ENCODE measurements at places on chromosomes 16 and 17.
A peak's percentile ranks its signal among the peaks of the same experiment; 100 is the strongest.

GRCh38 chr16:27475561-27475960, 73.6 kb downstream of the IL21R start:
- DNase-seq: no peak

DNA sequence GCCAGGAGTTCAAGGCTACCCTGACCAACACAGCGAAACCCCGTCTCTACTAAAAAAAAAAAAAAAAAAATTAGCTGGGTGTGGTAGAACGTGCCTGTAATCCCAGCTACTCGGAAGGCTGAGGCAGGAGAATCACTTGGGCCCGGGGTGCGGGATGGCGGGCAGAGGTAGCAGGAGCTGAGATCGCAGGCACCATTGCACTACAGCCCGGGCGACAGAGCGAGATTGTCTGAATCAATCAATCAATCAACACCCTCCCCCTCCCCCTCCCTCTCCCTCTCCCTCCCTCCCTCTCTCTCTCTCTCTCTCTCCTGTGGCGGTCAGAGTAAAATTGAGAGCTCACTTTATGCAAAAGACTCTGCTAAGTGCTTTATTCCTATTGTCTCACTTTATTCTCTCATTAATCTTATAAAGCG, 1.2 kb downstream of the HSDL1 start:
- no peak for DNase-seq

- no peak for DNase-seq
Observed at GRCh38 chr17:21357696-21358656, 18.2 kb upstream of the KCNJ12 start.

DNA sequence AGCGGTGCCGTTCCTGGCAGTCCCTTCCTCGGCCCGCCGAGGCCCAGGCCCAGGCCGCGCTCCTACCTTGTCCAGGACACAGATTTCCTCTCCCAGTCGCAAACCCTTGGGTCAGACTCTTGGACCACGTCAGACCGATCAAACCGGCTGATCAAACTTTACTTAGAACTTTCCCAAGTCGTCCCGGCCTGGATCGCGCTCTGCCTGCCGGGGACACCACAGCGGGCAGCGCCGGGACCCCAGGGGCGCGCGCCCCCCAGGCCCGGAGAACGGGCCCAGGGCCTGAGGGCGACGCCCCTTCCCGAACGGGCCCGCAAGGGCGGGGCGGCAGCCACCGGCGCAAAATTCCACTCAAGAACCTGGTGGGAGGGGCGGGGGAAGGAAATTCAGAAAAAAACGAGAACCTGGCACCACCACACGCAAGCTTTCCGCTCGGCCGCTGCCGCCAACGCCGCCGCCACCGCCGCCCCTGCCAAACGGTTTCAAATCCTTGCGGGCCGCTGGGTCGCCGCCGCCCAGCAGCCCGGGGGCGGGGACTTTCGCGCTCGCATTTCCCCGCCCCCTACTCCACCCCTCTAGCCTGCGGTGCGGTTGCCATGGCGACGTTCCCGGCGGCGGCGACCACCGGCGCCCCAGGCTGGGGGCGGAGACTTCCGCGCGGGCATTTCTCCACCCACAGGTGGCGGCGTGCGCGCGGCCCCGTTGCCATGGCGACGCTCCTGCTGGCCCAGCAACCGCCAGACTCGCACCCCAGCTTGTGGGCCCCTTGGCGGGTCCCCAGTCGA, at the start of gene CEP112:
Gene CEP112, minus strand, starts transcription at position 541 of the 785 bp plus-strand sequence.
- peak; percentile 87 for DNase-seq

DNA sequence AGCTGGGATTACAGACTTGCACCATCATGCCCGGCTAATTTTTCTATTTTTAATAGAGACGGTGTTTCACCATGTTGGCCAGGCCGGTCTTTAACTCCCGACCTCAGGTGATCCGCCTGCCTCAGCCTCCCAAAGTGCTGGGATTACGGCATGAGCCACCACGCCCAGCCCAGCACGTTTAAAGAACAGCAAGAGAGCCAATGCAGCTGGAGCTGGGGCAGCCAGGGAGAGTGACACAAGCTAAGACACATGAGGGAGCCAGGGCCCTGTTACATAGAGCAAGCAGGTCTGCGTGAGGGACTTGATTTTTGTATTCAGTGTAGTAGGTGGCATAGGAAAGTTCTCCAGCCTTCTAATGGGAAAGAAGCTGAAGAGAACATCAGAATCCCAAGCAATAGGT, 21.7 kb upstream of the GOSR2 start:
- DNase-seq: no peak

DNA sequence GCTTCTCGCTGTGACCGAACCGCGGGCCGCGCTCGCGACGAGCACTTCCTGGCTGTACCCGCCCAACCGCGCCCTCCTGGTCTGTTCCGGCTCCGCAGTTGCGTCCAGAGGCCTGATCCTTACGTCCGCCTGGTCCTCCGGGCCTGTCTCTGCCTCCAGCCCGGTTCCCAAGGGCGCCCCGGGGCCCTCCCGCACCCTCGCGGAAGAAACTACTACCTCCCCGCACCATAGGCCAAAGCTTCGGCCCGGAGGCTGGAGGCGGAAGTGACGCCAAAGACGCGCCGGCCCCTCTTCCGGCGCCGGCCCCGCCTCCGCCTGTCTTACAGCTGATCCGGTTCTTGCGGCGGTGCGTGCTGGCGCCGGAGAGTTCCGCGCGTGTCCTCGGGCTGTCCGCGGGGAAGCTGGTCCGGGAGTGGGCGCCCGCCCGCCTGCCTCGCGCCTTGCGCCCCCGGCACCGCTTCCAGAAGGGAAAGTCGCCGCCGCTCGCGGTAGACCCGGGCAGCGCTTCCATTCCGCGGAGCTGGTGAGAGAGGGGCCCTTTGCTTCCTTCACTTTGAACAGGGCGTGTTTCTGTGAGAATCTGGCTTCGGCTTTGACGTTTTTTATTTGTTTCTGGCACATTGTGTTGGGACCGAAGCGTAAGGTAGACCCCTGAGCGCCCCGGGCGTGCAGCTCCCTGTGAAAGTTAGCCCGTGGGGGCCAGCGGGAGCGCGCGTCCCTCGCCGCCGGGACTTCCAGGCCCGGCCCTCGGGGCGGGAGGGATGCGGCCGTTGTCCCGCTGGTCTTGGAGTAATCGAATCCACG, at the start of gene ZNF778:
Gene ZNF778, plus strand, starts transcription at position 316 of the 804 bp plus-strand sequence. CDS start 3,425 bp downstream, outside the sequence.
- DNase-seq: peak; percentile 87

DNA sequence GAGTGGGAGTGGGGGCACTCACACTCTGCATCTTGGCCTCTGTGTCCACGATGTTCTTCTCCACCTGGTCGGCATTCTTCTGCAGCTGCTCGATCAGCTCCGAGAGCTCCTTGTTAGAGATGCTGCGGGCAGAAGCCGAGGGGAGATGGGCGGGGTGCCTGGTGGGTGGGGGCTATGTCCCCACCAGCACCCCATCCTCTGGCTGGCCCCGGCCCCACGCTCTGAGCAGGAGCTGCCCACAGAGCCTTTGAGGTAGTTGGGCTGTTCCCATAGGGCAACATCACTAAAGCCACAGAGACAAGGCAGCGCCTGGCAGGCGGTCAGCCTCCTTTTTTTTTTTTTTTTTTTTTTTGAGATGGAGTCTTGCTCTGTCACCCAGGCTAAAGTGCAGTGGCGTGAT, 26.1 kb downstream of the PPL start:
- DNase-seq: no peak

DNA sequence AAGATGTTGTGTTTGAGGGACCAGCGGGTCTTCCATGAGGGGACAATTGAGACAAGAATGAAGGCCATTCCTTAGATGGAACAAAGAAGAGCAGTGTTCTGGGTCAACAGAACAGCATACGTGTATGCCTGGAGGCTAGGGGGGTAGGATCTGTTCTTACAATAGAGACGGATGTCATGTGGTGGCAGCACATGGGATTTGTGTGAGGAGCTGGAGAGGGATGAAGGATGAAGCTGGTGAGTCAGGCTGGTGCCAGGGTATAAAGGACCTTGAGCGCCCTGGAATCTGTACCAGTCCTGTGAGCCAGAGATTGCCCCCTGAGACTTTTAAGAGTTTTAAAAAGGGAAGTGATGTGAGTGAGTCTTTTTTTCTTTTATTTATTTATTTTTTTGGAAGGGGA, 22.8 kb upstream of the WFDC1 start:
- DNase-seq: no peak

DNA sequence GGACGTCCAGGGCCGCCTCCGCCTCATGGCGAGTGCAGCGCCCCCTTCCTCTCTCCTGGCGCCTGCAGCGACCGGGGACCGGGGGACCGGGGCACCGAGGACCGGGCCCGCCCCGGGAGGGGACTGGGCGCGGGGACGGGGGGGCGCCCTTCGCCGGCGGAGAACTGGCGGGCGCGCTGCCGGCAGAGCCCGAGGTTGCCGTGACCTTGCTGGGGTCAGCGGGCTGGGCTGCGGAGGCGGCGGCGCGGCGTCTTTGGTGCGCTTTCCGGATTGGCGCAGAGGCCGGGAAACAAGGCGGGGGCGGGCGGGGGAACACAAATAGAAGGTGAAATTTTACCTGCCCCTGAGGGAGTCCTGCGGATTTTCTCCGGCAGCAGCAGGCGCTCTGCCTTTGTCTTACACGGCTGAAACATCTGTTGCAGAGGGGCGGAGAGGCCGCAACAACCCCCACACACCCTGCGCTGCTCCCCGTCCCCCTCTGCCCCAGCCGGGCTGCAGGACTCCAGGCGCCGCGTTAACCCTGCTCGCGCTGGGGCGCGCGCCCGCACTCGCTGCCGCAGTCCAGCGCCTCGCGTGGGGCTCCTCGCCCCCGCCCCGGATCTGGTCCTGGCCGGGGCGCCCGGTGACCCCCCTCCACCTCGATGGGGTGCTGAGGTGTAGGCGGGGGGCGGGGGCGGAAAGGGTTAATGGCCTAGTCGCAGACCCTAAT, 53.5 kb downstream of the SREBF1 start:
- DNase-seq: peak; percentile 75

- DNase-seq: no peak
Observed at GRCh38 chr17:65158041-65158440, 20.9 kb downstream of the RGS9 start.

DNA sequence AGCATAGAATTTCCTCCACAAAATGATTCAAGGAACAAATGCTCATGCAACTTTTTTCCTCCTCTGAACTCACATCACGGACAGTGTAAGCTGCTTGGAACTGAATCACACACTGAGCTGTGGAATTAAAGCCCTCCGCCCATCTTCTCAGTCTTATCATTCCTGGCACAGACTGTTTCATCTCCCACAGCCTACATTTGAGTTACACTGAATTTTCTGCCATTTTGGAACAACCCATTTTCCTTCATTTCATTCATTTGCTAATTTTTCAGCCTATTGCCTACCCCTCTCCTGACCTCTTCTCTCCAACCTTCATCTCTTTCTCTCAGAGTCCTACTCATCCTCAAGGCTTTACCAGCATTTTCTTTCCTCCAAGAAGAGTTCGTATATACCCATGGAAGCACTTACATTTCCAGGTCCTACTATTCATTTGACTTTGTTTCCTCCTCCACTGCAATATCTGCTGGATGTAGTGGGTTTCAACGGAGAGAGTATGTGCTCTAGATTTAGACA, 39.1 kb upstream of the TOM1L1 start:
- no peak for DNase-seq

DNA sequence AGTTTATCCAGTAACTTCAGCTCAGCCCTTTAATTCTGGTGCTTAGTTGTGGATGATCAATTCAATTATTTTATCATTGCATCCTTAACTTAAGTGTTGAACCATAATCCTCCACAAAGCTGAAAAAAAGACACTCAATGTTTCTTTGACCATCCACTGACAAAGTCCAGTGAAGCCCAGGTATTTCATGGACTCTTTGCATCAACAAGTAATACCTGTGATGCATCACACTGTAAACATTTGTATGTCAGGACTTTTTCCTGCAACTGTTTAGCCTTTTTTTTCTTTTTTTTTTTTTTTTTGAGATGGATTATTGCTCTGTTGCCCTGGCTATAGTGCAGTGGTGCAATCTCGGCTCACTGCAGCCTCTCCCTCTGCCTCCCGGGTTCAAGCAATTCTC, 6.6 kb upstream of the NFAT5 start:
- DNase-seq: no peak

DNA sequence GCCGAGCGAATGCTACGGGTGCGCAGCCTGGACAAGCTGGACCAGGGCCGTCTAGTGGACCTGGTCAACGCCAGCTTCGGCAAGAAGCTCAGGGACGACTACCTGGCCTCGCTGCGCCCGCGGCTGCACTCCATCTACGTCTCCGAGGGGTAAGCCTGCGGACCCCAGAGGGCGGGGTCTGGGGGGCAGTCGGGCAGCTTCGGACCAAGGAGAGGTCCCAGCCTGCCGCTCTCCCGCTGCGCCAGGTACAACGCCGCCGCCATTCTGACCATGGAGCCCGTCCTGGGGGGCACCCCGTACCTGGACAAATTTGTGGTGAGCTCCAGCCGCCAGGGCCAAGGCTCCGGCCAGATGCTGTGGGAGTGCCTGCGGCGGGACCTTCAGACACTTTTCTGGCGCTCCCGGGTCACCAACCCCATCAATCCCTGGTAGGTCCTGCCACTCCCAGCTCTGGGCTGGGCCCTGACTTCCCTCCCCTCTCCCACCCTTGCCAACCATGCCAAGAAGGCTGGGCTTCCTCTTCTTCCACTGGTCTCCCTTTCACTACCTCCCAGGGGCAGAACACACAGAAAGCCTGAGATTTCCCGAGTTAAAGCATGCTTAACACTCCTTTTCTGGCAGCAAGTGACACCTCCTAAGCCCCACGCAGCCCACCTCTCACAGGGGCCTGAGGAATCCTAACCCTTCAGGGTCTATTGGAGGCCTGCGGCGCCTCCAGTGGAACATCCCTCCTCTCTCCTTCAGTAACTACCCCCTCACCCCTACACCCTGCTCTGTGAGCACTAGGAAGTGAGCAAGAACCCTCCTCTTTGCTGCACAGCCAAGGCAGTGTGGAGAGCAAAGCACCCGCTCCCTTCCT, 3.2 kb downstream of the NAGS start:
- no peak for DNase-seq

GRCh38 chr17:79812353-79813258, 15.7 kb upstream of the CBX8 start:
- DNase-seq: no peak

DNA sequence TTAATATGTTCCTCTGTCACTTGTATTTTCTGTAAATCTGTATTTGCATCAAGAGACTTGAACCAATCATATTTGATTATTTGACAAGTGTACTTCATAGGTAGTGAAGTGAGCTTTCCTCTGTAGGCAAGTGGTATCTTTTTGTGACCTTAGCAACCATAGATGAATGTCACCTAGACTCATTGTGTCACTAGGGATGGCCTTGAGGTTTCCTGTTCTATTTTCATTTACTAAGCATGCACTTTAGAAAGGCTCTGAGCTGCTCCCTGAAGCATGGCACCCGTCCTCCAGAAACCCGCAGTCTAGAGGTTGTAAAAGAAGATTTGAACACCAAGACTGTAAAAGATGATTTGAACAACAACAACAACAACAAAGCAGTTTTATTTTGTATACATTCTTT, 151.7 kb downstream of the PRKCB start:
- DNase-seq: no peak

All from activated CD4-positive, alpha-beta memory T cell treated with anti-CD3 and anti-CD28 coated beads for 36 hours (primary cell).